ENCODE measurements at places on chromosomes 5 and 9. TPM values are rescaled to one million over a fixed set of nuclear protein-coding genes. Genes with fewer than 3 reads are reported as not detected.

DNA sequence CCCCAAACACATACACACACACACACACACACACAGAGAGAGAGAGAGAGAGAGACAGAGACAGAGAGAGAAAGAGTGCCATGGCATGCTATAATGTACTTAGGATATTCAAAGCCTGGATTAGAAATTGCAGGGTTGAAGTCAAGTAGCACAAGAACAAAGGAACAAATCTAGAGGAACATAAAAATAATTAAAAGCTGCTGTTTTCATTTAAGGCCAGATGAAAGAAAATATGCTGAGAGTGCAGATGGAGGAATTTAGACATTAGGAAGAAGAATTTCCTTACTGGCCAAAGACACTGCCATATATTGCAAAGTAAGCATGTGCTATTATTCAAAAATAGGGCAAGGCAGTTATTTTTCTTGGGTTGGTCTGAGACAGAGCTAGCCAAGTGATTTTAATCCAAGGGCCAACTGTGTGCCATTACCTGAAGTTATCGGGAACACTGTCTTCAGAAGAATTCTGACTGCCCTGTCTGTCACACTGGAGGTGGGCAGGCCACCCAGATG, 31.7 kb downstream of the HSD17B3 start:
- no peaks in the 10 kb centered on the region for H3K27me3 ChIP-seq
- no peaks in the 10 kb centered on the region for H3K4me1 ChIP-seq
- no peak overlapping the region for H3K27ac ChIP-seq
- no peak overlapping the region for H3K4me3 ChIP-seq
- no peak for DNase-seq

GRCh38 chr9:98558575-98558974, 150.2 kb downstream of the GABBR2 start:
- no peak overlapping the region for H3K4me3 ChIP-seq
- no peaks in the 10 kb centered on the region for H3K27me3 ChIP-seq
- H3K36me3 ChIP-seq: no peaks in the 10 kb centered on the region

- DNase-seq: peak; percentile 82
- H3K27ac ChIP-seq: peak overlapping the region; percentile 18
- H3K27me3 ChIP-seq: no peaks in the 10 kb centered on the region
- no peaks in the 10 kb centered on the region for H3K36me3 ChIP-seq
Observed at GRCh38 chr9:38687389-38687842, 32.5 kb downstream of the FAM240B start.

DNA sequence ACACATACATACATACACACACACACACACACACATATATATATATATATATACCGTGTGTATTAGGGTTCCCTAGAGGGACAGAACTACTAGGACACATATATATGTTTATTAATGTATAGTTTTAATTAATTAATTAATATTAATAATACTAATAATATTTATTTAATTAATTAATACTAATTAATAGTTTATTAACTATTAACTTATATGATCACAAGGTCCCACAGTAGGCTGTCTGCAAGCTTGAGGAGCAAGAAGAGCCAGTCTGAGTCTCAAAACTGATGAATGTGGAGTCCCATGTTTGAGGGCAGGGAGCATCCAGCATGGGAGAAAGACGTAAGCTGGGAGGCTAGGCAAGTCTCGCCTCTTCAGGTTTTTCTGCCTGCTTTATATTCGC, 398.0 kb upstream of the KIF2A start:
- no peaks in the 10 kb centered on the region for H3K4me1 ChIP-seq
- H3K4me3 ChIP-seq: no peak overlapping the region
- no peak for DNase-seq
- H3K36me3 ChIP-seq: no peaks in the 10 kb centered on the region
- H3K27ac ChIP-seq: no peak overlapping the region

DNA sequence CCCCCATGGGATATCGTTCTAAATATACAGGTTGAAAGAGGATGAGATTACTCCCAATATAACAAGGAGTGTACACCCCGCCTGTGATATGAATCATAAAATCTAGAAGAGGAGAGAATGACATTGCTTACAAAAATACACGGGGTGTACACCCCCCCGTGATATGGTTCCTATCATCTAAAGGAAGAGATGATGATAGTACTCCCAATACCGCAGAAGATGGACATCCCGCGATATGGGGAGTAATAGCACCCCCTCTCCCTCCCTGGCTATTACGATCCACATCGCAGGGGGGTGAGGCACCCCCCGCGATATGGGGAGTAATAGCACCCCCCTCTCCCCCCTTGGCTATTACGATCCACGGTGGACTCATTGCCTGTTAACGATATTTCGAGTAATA, 124.6 kb downstream of the TMEM38B start:
- no peaks in the 10 kb centered on the region for H3K27me3 ChIP-seq
- no peaks in the 10 kb centered on the region for H3K4me1 ChIP-seq
- no peak overlapping the region for H3K27ac ChIP-seq
- DNase-seq: no peak
- no peak overlapping the region for H3K4me3 ChIP-seq

GRCh38 chr9:2199999-2200796, 185.1 kb downstream of the SMARCA2 start:
- DNase-seq: no peak

DNA sequence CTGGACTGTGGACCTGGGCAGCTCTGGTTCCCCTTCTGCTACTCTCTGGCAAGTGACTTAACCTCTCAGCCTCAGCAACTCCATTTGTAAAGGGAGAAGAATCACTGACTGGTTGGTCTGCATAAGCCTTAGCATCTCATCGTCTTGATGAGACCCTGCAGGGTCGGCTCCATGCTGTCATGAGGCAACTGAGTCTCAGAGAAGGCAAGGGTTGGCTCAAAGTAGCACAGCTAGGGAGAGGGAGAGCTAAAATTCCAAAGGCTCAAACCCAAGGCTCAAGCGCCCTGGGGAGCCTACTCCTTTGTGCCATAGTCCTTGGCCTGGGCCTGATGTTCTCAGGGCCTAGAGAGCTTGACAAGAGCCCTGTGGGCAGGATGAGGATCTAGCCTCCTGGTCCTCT, 4.5 kb downstream of the FGFR4 start:
- H3K4me3 ChIP-seq: no peak overlapping the region
- H3K4me1 ChIP-seq: peaks cover 9% of the 10 kb centered on the region
- no peak for DNase-seq
- H3K27me3 ChIP-seq: no peaks in the 10 kb centered on the region
- no peaks in the 10 kb centered on the region for H3K36me3 ChIP-seq

GRCh38 chr9:77271023-77271690, 93.8 kb downstream of the VPS13A start:
- DNase-seq: no peak
- H3K36me3 ChIP-seq: no peaks in the 10 kb centered on the region
- H3K4me3 ChIP-seq: no peak overlapping the region
- H3K4me1 ChIP-seq: no peaks in the 10 kb centered on the region
- no peaks in the 10 kb centered on the region for H3K27me3 ChIP-seq

DNA sequence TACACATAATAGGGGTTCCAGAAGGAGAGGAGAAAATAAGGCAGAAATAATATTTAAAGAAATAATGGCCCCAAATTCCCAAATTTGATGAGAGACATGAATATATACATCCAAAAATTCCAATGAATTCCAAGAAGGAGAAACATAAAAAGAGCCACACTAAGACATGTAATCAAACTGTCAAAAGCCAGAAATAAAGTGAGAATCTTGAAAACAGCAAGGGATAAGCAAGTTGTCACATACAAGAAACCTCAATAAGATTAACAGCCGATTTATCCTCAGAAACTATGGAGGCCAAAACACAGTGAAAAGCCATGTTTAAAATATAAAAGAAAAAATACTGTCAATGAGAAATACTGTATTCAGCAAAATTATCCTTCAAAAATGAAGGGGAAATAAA, 14.5 kb downstream of the CATSPER3 start:
- no peak overlapping the region for H3K4me3 ChIP-seq
- H3K4me1 ChIP-seq: no peaks in the 10 kb centered on the region
- H3K27ac ChIP-seq: no peak overlapping the region
- H3K36me3 ChIP-seq: no peaks in the 10 kb centered on the region
- DNase-seq: no peak

- H3K36me3 ChIP-seq: no peaks in the 10 kb centered on the region
- H3K27ac ChIP-seq: no peak overlapping the region
- H3K4me1 ChIP-seq: peaks cover 11% of the 10 kb centered on the region
- no peaks in the 10 kb centered on the region for H3K27me3 ChIP-seq
Observed at GRCh38 chr5:112973904-112974303, 2.7 kb upstream of the DCP2 start.

GRCh38 chr9:37963936-37964739, 60.2 kb upstream of the SLC25A51 start:
- peak overlapping the region; percentile 88 for H3K27ac ChIP-seq
- H3K36me3 ChIP-seq: no peaks in the 10 kb centered on the region
- peak; percentile 52 for DNase-seq
- H3K4me3 ChIP-seq: no peak overlapping the region

DNA sequence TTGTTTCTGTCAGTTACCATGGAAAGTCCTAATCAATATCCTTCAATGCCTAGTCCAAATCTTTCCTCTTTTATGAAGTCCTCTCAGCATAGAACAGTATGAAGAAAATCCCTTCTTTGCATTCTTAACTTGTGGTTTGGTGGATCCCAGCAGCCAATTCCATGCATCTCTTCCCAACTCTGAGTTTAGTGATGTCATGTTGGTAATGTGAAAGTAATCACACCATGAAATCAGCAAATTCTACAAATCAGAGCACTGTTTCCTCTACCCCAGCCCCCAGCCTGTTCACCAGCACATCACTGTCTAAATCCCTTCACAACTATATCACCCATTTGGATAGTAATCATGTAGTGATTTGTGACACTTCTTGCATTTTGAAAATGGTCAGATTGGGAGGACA, 4.7 kb upstream of the C1QTNF2 start:
- no peak overlapping the region for H3K27ac ChIP-seq
- no peaks in the 10 kb centered on the region for H3K36me3 ChIP-seq
- no peak for DNase-seq
- peaks cover 3% of the 10 kb centered on the region for H3K27me3 ChIP-seq

DNA sequence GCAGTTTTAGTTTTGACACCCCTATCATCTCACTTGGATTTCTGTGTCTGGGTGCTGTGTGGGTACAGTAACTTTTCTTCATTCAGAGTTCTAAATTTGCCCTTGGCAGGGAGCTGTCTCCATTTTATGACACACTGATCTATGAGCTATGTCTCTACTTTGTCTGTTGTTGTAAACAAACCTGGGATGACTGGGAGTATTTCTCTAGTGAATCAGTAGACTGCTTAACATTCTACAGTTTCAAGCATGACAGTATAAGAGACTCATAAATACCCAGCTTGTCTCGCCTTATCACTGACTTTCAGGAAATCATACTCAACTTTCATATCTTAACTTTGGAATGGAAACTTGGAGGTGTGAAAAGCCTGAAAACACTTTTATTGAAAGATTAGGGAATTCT, 212.1 kb upstream of the NUDT12 start:
- no peak overlapping the region for H3K27ac ChIP-seq
- no peaks in the 10 kb centered on the region for H3K36me3 ChIP-seq
- no peak for DNase-seq
- no peaks in the 10 kb centered on the region for H3K27me3 ChIP-seq
- H3K4me1 ChIP-seq: no peaks in the 10 kb centered on the region
- H3K4me3 ChIP-seq: no peak overlapping the region

DNA sequence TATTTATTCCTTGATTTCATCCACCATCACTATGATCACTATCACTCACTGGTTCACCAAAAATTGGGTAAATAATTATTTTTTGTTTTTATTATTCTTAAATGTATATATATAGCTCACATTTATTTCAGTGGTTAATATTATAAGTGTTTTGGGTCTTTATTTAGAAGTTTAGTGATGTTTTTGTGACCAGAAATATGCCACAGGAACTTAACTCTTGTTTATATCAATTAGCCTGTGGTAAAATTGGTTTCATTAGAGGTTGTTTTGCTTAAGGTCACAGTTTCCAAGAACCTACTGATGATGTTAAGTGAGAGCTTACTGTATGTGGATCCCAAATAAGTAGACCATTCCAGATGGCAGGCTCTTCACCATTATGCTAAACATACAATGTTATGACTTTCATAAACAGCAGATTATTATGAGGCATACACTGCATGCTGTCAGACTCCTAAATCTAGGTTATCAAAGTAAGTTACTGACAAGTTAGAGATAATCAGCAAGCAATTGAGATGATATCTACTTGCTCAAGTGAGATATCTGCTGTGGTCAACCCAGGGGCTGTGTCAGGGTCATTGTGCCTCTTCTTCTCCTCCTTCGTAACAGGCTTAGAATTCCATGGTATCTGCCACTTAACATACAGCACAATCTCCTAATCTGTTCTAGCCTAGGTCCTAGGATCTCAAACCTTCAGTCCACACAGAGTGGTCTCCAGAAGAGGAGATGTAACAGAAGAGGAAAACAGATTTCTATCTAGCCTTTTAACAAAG, 57.6 kb downstream of the NR3C1 start:
- DNase-seq: no peak
- H3K4me3 ChIP-seq: no peak overlapping the region
- no peak overlapping the region for H3K27ac ChIP-seq
- H3K4me1 ChIP-seq: peaks cover 7% of the 10 kb centered on the region
- H3K27me3 ChIP-seq: no peaks in the 10 kb centered on the region
- H3K36me3 ChIP-seq: no peaks in the 10 kb centered on the region

- H3K36me3 ChIP-seq: no peaks in the 10 kb centered on the region
- H3K27ac ChIP-seq: no peak overlapping the region
- H3K4me1 ChIP-seq: no peaks in the 10 kb centered on the region
- peak; percentile 24 for DNase-seq
Observed at GRCh38 chr5:168747987-168748777, 169.0 kb upstream of the PANK3 start.

DNA sequence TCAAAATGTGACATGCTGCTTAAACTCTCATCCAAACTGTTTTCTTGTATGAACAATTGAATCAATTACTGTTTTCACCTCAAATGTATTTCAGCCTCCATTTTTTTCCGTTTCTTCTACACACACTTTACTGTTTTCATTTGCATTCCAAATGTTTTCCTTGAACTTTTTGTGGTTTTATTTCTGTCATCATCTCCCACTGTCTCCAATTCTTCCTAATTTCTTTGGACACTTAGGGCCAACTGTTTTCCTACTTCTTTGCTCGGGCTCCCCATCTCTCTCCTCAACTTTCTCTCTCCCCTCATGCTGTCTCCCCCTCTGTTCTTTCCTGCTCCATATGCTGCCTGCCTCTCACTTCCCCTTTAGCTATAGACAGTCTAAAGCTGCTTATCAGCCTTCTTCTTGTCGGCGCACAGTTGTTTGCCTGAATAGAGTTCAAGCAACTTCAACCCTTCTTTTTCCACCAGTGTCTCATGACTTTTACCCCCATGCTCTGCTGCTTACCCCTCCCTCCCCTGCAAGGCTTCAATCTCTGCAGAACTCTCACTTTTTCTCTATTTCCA, 443.4 kb downstream of the DTWD2 start:
- no peak overlapping the region for H3K4me3 ChIP-seq
- no peak for DNase-seq
- H3K27ac ChIP-seq: no peak overlapping the region
- no peaks in the 10 kb centered on the region for H3K36me3 ChIP-seq
- no peaks in the 10 kb centered on the region for H3K4me1 ChIP-seq

GRCh38 chr9:137167277-137167746, 2.5 kb downstream of the LRRC26 start:
- H3K27ac ChIP-seq: no peak overlapping the region
- no peak overlapping the region for H3K4me3 ChIP-seq
- peaks cover 100% of the 10 kb centered on the region for H3K27me3 ChIP-seq
- no peak for DNase-seq

GRCh38 chr5:76204713-76205112, 121.5 kb downstream of the SV2C start:
- no peak overlapping the region for H3K4me3 ChIP-seq
- no peaks in the 10 kb centered on the region for H3K27me3 ChIP-seq
- peak; percentile 43 for DNase-seq
- peaks cover 9% of the 10 kb centered on the region for H3K4me1 ChIP-seq
- H3K36me3 ChIP-seq: no peaks in the 10 kb centered on the region
- H3K27ac ChIP-seq: peak overlapping the region; percentile 59

GDF9 gene
- not detected for total RNA-seq

LHX3 gene
- not detected for total RNA-seq

CA9 gene
- total RNA-seq: not detected

CAVIN4 gene
- total RNA-seq: 0.48 TPM

STK32A gene
- total RNA-seq: 1.6 TPM

SEMA6A gene
- 231 TPM for total RNA-seq

OCLN gene
- 96.9 TPM for total RNA-seq

Data from transverse colon (tissue), 4 donors.